ENCODE measurements at places on chromosomes 2 and 18.

DNA sequence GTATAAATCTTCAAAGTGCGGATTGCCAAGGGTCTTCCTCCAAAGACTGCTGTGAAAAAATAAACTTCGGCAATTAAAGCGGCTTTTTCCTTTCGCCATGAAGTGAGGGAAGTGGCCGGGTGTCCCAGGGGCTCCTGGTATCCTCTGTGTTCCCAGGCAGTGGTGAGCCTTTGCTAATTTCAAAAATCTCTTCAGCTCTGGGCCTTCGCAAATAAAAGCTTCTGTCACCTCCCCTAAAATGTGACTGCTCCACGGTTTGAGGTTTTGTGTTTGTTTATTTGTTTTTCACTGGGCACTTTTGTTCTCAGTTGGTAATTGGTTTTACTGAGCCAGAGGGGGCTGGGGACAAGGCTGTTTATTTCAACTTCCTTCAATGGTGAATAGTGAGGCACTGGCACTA is 270.1 kb upstream of the POU3F3 start:
- DNase-seq: no peak

- DNase-seq: no peak
Observed at GRCh38 chr18:79952996-79953559, 1.6 kb upstream of the SLC66A2 start.

DNA sequence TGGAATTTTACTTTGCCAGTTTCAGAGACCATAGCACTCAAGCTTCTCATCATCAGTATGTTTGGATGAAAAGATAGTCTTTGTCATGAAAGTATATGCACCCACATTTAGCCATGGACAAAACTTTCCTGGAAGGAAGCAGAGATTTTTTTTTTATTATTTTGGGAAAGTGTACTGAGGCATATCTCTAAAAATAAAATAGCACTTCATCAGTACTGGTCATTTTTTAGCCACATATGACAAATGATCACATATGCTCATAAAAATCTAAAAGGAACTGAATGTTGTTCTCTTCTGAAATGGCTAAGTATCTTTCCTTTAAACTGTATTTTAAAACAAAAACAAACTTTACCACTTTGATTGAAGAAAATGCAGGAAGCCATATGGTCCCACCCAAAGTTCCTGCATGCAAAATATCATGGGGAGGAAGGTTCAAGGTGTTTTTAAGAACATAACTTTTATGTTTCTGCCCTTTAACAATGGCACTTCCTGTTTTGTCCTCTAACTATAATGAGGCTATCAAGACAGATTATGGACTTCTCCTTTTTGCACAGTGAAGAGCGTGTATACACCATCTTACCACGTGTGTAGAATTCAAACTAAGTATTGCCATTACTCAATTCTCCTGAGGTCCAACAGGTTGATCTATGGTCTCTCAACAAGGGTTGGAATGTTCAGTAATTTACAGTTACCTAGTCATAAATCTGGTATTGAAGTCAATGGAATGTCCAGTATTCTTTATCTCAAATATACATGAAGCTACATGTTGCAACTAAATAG is 77.1 kb upstream of the SLC39A10 start:
- no peak for DNase-seq

DNA sequence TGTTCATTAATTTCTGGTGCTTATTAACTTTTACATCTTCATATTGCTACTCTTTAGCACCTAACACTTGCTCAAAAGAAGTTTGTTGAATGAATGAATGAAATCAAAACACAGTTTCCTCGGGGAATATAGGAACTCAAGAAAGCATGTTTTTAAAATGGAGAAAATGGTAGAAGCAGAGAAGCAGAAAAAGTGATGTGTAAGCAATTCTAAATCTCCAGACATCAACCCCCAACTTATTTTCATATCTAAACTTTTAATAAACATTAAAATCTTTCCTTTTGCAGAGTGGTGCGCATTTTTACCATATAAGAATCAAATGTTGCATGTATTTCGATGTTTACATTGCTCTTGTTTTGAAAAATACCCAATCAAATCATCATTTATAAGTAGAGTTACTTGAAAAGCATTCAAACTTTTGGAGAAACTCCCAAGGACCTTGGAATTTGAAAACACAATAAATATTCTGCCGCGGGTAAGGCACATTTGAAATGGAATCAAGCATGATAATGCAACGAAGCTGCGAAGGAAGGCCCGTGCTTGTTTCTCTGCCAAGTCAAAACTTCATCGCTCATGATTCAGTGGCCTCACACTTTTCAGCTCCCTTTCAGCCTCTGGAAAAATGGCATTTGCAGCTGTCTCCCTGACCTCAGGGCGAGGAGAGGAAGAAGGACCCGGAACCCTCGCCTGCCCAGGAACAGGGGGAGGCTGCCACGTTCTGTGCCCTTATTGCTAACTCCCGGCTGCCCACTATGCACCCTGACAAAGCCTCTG is 26.7 kb upstream of the SMIM21 start:
- DNase-seq: no peak

DNA sequence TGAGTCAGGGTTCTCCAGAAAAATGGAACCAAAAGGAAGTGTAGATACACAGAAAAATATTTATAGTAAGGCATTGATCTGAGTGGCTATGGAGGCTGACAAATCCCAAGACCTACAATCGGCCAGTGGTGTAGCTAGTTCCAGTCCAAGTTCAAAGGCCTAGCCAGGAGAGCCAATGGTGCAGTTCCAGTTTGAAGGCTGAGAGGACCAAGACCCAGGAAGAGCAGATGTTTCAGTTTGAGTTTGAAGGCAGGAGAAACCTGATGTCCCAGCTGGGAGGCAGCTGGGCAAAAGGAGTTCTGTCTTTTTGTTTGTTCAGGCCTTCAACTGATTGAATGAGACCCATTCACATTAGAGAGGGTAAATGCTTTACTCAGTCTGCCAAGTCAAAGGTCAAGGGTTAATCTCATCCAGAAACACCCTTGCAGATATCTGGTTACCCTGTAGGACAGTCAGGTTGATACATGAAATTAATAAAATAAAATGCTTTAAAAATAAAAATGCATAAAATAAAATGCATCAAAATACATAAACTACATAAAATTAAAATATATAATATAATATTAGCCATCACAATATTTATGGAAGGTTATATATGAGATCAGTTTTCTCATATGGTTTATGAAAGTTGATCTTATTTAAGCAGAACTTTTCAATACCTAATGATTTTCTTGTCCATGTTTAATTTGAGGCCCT is 38.7 kb downstream of the KCNE4 start:
- DNase-seq: no peak

DNA sequence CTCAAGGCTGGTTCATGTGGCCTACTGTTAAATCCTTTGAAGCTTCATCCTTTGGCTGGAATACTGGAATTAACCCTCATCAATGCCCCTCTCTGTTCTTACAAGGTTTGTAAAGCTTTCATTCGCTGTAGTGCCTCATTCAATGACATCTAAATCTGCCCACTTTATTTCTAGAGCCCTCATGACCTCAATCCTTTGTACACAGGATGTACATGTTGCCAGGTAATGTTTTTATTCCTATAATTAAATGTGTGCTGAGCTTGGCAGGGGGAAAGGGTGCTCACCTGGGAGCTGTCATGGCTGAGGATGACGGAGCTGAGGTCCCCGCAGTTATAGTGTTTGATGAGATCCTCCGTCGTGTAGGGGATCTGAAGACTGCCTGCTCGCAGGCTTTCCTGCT is 39.3 kb downstream of the TRABD2A start:
- no peak for DNase-seq

DNA sequence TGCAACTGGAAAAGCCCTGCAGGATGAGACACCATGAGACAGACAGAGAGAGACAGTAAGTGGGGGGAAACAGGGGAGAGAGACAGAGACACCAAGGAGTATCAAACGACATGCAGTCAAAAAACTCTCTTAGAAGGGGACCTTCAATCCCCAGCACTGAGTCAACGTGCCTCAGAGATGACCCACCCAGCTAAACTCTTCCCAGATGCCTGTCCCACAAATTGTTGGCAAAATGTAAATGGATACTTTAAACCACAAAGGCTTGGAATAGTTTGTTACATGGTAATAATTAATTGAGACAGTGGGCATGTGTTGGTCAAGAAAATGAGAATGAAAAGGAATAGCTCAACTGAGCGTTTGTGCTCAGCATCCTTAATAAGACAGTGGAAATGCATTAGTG is 98.3 kb downstream of the GRB14 start:
- DNase-seq: no peak

GRCh38 chr2:11368059-11368572 is 23.7 kb upstream of the ROCK2 start:
- no peak for DNase-seq

- DNase-seq: no peak
Observed at GRCh38 chr2:17578466-17578928, 38.0 kb downstream of the VSNL1 start.

- DNase-seq: no peak
Observed at GRCh38 chr2:180203972-180204371, 196.9 kb upstream of the CWC22 start.

DNA sequence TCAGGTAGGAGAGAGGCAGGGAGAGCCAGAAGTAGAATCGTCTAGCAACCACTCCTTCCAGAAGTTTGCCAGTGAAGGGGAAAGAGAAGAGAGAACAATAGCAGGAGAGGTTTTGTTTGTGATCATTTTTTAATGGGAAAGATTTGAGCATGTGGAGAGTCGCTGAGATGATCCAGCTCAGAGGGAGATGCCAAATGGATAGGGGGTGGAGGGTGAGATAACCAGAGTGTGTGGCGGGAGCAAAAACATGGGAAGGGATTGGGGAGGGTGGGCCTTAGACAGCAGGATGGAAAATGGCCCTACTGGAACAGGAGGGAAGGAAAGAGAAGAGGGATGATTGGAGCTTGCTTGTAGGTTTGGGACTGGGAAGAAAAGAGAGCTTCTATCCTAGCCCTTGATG is 269.8 kb downstream of the GLI2 start:
- no peak for DNase-seq

- DNase-seq: no peak
Observed at GRCh38 chr18:28684746-28685355, 507.9 kb upstream of the CDH2 start.

All from nephron progenitor cell (in vitro differentiated cells).